ENCODE measurements at places on chromosomes 4 and X. TPM values are rescaled to one million over a fixed set of nuclear protein-coding genes. Genes with fewer than 3 reads are reported as not detected.

GRCh38 chrX:136220540-136220939 is 30.7 kb downstream of the MAP7D3 start:
- no peak for DNase-seq

SUV39H1 gene
- 17.2 TPM for polyA plus RNA-seq

- DNase-seq, result no peak
Observed at GRCh38 chr4:126954537-126955291, 678.0 kb upstream of the INTU start.

GRCh38 chr4:155807021-155807420 is 48.2 kb downstream of the GUCY1B1 start:
- DNase-seq, result no peak

- no peak for DNase-seq
Observed at GRCh38 chr4:150265806-150266205, 187.6 kb downstream of the DCLK2 start.

DNA sequence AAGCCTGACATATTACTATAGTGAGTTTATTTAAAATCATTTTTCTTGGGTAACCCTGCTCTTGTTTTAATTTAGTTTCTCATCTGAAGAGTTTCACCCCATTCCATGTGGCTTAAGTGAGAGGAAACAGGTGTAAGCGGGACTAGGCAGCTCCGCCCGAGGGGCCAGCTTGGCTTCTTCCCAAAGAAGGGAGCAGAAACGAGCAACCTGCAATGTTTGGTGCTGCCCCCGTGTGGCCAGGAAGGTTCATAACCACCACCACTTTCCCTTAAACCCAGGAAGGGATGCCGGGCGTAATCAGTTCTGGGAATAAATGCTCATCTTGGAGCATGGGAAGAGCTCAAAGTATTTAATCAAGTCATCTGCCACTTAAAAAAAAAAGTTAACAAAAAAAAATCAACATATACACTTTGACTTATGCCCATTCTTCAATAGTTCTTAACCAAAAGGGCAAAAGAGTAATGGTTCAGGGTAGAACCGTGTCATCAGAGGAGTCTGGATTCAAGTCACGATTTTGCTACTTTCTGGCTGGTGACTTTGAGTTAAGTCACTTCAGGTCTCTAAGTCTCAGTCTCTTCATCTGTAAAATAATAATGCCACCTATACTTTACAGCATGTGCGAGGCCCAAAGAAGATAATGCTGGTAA is 147.9 kb downstream of the NSUN7 start:
- peak; percentile 62 for DNase-seq

- DNase-seq, result no peak
Observed at GRCh38 chrX:16827225-16827624, 41.0 kb downstream of the TXLNG start.

- DNase-seq, result no peak
Observed at GRCh38 chr4:106186201-106186600, 129.8 kb downstream of the TBCK start.

DNA sequence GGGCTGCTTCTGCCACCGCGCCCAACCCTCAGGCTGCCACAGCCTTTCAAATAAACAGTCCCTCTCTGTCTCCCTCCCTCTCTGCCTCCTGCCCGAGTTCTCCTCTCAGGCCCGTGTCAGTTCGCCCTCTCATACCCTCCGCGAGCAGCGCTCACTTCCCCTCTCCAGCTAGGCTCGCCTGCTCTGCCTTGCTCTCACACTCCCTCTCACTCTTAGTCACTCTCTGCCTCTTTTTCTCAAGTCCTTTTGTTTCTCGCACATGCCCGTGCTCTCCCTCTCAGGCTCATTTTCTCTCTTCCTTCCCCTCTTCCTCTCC is 3.2 kb downstream of the EFNB1 start:
- no peak for DNase-seq
